ENCODE measurements at places on chromosomes 3 and 15.

DNA sequence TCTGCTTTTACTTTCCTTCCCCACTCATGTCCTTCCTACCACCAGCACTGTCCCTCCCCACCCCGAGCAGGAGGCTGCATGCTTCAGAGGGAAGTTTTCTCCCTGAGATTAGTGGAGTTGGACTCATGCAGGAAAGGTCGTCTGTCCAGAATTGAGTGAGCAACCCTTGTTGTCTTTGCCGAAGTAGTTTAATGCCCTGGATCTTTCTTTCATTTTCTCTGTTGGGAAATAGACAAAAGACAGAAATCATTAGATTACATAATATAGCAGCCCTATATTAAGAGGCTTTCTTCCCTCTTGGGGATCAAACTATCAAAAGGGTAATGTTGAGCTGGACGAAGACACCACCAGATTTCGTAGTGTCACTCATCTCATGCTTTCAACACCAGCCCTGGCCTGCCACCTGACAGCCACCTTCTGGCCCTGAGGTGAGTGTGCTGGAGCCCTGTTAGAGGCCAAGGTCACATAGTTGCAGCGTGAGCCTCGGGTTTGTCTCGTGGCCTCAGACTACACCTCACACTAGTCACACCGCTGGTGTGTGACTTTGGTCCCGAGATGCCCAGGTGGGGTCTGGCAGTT is 231.0 kb downstream of the ITPR1 start:
- no peak for DNase-seq

DNA sequence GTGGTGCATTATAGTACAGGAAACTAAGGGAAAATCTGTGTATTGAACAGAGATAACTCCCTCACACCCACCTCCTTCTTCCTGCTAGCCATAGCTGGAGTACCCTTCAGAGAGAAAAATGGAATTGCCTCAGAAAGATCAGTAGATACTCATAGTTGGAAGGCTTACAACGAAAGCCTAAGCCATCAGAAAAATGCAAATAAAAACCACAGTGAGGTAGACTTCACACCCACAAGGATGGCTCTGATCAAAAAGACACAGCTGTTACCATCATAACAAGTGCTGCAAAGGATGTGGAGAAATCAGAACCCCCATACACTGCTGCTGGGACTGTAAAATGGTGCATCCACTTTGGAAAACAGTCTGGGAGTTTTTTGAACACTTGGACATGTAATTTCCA is 7.4 kb upstream of the DLG1 start:
- no peak for DNase-seq

GRCh38 chr3:196775938-196776337 is 36.3 kb downstream of the PAK2 start:
- DNase-seq: no peak

- no peak for DNase-seq
These were observed 63.7 kb downstream of the PRICKLE2 start for GRCh38 chr3:64161481-64161952.

DNA sequence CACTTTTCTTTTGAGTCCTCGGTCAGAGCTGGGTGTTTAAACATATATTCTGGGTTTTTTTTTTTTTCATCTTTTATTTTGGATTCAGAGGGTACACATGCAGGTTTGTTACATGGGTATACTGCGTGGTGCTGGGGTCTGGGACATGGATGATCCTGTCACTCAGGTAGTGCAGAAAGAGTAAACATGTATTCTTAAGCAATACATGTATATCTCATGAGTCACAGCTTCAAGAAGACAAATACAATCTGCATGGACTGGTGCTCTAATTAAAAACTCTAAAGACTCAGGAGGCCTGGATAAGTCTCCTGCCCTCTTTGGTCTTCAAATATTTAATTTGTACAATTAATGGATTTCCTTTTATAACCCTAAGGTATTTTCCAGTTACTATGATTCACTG is 50.6 kb upstream of the PHLDB2 start:
- no peak for DNase-seq

DNA sequence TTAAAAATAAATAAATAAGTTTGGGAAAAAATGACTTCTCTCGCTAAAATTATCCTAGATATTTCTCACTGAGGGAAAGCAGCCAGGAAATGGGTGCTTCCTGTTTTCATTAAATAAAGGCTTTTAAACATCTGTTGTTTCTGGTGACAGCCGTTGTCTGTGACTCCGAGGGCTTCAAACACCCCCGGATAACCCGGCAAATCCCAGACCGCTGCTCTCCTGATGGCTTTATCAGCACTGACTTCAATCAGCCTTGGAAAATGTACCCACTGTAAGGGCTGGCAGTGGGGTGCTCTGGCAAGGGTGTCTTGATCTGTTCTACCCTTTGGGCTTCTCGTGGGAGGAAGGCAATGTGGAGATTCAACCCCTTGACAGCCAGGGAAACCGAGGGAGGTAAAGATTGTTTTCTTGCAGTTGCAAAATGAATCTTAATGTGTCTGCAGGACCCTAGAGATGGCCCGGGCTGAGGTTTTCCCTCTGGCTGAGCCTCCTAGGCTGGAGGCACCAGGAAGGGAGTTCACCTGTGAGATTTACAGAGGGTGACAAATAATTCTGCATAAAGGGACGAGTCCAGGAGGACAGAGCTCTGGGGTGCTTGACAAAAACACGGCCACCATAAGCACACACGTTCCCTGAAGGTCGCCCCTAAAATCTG is 33.6 kb upstream of the SEC13 start:
- no peak for DNase-seq

DNA sequence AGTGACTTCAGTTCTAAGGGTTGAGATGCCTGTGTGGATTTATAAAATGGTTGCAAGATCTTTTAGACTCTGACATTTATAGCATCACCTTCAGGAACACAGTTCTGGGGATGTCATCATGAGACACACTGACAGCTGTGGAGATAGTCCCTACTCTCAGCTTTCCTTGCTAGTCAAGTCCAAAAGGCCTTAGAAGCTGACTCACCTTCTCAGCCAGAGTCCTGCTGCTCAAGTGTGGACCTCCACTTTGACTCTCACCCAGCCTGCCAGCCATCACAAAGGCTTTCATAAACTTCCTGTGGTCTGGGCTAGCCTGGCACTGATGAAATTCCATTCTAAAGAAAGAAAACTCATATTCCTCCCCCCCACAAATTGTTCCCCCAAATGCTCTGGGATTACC is 44.8 kb downstream of the TMEM39A start:
- DNase-seq: no peak

GRCh38 chr3:112793326-112794081 is 53.2 kb downstream of the CD200R1L start:
- DNase-seq: no peak

GRCh38 chr3:161371441-161372320 is at the start of gene SPTSSB:
Gene SPTSSB, minus strand, starts transcription at chr3:161371517. Its CDS starts 25,194 bp downstream, at chr3:161346323.
- no peak for DNase-seq

DNA sequence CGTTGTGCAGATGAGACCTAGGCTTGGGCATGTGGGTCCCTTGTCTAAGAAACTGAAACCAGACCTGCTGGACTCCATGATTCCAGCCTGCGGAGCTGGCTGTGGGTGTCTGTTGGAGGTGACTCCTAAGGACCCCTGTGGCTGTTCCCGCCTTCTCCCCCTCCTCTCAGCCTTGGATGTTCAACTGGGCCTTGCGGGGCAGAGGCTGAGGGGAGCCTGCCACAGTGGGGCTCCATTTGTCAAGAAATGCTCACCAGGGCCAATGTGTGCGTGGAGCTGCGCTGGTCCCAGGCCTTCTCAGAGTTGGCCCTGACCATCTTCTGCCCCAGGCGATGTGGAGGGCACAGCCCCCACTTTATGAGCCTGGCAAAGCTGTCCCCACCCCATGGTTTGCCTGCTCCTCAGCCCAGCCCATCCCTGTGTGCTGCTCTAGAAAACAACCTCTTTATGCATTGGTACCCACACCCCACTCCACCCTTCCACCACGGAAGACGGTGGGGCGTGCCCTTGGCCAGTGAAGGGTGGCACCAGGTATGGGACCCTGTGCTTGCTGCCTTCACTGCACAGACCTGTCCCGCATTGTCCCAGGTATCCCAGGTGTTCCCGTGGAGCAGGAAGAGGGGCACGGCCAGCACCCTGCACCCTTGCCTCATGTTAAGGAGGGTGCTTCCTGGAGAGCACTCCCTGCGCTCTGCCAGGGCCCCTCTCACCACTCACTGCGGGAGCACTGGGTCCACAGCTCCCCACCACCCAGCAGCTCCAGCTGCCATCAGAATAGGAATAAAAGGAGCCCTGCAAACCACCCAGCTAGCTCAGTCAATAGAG is 7.9 kb downstream of the MESP2 start:
- no peak for DNase-seq

DNA sequence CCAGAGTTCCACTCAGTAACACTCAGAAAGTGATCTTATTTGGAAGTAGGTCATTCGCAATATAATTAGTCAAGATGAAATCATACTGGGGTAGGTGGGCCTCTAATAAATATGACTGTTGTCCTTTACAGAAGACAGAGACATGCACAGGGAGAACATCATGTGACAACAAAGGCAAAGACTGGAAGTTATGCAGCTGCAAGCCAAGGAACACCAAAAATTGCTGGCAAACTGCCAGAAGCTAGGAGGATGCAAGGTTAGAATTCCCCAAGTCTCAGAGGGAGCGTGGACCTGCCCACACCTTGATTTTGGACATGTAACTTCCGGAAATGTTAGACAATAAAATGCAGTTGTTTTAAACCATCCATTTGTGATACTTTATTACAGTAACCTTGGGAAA is 471.5 kb upstream of the AGTR1 start:
- no peak for DNase-seq

- no peak for DNase-seq
These were observed 1.7 kb upstream of the SETD5 start for GRCh38 chr3:9395570-9396300.

DNA sequence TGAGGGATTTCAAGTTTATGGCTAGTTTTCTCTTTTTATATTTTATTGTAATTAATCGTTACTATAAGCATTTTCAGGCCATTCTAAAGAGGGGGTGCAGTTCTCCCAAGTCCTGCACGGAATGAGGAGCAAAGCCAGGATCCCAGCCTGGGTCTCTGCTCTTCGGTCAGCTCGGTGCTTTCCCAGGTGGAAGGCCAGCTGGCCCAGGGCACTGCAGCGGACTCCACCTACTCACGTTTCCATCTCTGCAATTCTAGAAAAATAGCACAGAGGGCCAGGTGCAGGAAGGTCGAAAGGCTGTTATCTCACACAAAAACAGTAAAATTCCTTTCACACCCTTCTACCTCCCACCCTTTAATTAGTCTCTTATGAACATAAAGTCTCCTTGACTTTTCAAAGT is 59.5 kb upstream of the HES1 start:
- no peak for DNase-seq

GRCh38 chr3:12303993-12304392 is 15.1 kb downstream of the PPARG start:
- DNase-seq: peak; percentile 44

DNA sequence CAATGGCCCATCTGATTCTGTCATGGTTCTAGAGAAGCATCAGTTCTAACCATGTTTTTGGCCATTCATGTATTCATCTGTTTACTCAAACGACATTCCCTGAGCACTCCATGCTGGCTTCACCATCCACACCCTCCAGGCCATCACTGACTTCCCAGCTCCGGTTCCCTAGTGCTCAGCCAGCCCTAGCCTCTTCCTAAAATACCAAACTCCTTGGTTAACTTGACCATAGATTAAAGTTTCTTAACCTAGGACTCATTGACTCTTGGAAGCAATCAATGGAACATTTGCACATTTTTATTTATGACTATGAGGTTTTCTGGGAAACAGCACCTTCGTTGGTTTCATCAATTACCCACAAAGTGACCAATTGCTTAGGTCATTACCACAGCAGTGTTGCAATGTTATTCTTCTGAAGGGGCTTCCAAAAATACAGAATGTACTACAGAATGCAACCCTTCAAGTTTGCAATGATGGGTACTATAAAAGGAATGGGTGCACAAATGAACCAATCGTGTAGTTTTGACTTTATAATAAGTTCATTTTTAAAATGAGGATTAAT is 27.2 kb upstream of the SLC25A36 start:
- no peak for DNase-seq

DNA sequence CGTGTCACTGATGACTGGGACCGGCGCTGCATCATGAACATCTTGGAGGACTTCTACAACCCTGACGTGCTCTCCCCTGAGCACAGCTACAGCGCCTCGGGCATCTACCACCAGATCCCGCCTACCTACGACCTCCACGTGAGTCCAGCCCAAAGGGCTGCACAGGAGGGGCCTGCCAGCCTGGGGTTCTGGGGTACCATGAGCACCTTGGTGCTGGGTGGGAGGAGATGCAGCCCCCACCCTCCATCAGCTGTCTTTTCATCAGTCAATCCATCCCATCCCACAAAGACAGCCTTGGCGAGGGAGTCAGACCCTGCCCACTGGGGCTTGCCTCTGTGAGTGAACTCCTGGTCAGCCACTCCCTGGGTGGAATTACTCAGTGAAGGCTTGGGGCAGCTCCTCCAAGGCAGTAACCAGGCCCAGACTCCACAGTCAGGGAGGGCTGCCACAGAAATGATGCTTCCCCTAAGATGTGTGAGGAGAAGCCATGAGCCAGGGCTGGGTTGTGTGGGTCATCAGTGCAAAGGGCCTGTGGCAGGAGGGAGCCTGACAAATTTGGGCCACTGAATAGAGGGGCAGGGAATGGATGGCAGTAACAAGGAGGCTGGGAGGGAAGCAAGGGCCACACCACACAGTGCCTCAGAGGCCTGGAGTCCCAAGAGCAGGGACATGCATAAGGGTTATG is 47.9 kb downstream of the SEMA3G start:
- no peak for DNase-seq

GRCh38 chr3:129308636-129309035 is 30.0 kb downstream of the HMCES start:
- no peak for DNase-seq

- DNase-seq: no peak
These were observed 43.8 kb upstream of the SLC6A6 start for GRCh38 chr3:14358426-14359211.

DNA sequence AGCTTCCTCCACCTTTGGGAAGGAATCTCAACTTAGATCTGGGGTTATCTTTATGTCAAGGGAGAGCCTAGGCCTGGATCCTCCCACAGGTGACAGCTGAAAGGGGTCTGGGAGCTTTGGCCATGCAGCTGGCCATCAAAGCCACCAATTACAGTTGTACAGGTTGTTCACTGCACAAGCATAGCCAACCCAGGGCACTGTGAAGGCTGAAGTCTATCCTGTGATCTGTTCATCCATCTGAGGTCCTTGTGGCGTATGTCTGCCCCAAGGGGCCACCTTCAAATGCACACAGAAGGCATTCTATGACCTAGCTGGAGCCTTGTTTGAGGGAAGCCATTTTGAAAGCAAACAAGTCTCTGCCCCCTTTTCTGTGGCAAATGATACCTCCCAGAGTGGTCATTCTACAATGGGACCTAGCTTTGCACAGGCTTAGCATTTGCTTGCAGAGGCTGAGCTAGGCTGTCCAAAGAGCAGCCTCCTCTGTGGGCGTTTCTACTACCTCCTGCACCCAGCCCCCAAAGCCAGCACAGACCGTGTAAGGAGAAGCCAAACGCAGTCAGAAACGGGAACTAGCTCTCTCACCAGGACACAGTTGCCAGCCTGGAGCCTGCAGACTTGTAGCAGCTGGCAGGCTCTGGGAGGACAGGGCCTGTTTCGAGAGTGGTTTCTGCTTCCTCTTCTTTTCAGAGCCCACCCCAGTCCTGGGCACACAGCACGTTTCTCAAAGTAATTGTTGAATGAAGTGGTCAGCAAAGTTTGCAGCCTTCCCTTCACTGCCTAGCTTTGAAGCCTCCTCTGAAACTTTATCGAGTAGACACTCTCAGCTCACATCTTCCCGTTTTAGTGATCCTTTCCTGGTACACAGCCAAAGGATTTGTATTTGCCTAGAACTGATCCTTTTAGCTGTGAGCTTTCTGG is 157.3 kb upstream of the SMAD3 start:
- DNase-seq: peak; percentile 74

- no peak for DNase-seq
These were observed 378.1 kb upstream of the TGFBR2 start for GRCh38 chr3:30228302-30228631.

All from SIG-M5 (cell line).